ENCODE measurements at places on chromosomes 5 and 9.

DNA sequence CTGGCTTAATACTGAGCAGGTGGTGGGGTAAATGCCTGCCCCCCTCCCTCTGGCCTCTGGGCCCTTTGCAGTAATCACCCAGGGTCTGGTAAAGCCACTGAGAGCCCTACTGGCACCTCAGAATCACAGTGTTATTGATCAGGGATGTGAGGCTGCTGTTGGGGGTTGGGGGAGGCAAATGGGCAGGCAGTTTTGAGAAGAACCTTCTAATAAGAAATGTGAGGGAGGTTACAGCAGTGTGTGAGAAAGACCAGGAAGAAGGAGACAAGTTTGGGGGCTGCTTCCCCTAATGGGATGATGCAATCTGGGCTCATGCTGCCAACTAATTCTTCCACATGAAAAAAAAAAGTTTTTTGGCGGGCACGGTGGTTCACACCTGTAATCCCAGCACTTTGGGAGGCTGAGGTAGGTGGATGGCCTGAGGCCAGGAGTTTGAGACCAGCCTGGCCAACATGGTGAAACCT lies 3.1 kb upstream of the B4GALT7 start:
- no peak for DNase-seq

DNA sequence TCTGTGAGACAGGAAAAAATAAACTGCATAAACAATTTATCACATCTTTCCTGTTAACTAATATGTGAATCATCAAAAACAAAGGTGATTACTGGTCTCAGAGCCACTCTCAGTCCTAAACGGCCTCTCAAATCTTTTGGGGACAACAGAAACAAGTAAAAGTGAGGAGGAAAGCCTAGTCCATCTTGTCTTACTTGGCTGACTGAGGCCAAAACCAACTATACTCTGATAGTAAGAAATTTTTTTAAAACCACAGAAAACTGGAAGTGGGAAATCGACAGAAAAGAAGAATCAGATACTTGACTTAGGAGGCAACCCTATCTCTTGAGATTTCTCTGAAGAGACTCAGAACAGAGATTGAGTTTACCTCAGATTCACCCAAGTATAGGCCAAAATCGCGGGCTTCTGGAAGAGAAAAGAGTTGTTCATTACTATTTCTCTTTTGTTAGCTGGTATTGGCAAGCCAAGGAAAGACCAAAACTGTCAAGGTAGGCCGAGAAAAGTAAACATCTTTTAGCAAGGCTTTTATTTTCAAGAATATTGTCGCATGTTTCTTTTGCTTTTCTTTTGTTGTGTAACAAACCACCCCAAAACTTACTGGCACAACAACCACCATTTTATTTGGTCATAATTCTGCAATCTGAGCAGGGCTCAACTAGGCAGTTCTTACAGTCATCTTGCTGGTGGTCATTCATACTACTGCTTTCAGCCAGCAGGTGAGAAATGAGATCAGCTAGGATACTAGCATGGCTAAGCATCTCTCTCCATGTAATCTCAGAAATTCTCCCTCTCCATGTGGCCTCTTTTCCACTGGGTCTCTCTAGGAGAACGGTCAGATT lies 46.1 kb downstream of the RFX3 start:
- no peak for DNase-seq

DNA sequence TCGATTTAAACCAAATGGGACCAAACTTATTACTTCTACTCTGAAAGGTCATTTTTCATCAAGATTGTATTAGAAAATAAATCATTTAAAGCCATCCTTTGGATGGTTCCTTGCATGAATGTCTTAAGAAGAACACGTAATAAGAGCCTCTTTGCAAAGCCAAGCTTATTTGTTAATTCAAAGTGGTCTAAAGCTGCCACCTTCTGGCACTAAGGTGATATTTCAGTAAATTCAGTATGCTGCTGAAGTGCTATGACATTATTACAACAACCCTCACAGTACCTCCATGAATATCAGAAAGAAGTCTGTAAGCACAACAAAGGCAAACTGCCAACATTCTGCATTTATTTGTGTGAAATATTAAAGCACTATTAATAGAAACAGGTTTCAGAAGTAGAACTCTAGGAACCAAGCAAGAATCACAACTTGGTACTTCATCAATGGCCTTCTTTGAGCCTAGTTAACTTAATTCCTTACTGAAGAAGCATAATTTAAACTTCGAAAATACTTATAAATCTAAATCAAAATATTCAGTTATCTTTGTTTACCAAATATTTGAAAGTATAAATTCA lies 53.1 kb upstream of the TYRP1 start:
- DNase-seq, result no peak

DNA sequence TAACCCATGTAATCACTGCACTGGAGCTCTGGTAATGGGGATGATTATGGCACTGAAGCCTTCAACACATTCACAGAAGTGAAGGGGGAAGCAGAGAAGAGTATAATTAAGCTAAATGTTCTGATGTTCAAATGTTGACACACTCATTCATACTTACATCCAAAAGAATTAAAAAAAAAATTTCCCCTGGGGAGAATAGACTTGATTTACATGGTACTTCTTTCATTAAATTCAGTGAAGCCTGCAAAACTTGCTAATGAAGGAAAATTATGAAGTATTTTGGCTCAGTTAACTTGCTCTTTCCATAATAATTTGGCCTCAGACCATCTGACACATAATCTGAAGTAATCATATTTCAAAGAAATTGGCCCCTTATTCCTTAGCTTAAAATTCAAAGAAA lies 428.8 kb downstream of the SH3GL2 start:
- no peak for DNase-seq

DNA sequence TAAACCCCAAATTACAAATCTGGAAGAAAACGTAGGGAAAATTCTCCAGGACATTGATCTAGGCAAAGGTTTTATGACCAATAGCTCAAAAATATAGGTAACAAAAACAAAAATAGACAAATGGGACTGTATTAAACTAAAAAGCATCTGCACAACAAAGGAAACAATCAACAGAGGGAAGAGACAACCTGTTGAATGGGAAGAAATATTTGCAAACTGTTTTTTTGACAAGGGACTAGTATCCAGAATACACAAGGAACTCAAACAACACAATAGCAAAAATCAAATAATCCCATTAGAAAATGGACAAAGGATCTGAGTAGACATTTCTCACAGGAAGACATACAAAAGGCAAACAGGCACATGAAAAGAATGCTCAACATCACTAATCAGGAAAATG lies 386.3 kb downstream of the ENC1 start:
- DNase-seq, result no peak

- no peak for DNase-seq
Measured at GRCh38 chr9:2291980-2292704, 277.0 kb downstream of the SMARCA2 start.

GRCh38 chr5:109485030-109485429 lies 75.3 kb upstream of the PJA2 start:
- DNase-seq, result no peak

DNA sequence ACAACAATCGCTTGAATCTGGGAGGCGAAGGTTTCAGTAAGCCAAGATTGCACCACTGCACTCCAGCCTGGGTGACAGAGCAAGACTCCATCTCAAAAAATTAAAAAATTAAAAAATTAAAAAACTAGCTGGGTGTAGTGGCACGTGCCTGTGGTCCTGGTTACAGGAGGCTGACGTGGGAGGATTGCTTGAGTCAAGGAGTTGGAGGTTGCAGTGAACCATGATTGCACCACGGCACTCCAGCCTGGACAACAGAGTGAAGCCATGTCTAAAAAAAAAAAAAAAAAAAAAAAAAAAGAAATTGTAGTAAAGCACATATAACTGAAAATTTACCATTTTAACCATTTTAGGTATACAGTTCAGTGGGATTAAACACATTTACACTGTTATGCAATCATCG lies 13.1 kb upstream of the CCIN start:
- DNase-seq, result no peak

GRCh38 chr5:67541875-67542274 lies 345.3 kb upstream of the CD180 start:
- no peak for DNase-seq

DNA sequence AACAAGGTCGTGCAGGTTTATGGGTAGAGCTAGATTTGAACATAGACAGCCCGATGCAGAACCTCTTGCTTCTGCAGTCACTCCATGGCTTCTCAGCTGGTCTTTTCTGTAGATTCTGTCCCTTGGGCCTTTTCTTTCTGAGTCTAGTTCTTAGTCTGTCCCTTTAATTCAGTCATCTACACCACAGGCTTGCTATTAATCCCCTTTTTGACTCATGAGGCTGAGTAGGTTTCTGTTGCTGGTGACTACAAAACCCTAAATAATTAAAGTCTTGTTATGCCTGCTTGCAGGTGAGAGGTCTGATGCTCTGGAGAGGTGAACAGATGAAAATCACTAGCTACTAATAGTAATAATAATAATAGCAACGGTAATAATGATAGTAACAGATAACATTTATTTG lies 19.3 kb upstream of the STRBP start:
- no peak for DNase-seq

DNA sequence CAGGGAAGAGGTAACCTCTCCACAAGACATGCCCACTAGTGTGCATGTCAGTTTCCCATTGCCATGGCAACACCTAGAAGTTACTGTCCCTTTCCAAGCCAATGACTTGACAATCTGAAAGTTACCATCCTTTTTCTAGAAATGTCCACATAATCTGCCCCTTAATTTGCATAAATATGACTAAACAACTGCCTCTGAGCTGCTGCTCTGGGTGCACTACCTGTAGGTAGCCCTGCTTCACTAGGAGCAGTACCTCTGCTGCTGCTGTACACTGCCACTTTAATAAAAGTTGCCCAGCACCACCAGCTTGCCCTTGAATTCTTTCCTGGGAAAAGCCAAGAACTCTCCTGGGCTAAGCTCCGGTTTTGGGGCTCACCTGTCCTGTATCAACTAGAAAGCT lies 392.4 kb downstream of the NTRK2 start:
- DNase-seq, result no peak

DNA sequence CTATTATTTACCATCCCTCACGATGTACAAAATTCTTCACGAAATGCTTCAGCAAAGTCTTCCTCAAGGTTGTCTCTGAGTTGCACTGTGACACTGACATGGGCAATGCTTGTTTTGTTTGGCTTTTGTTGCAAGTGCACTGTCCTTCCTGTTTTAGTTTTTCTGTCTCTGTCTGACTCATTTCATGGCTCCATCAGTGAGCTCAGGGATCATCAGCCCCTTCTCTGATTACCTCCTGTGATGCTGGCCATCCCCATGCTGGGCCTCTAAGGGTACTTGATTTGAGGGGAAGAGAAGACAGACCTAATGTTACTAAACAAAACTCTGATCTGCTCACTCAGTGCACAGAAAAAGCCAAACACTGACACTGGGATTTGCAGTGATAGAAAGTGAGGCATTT lies 37.6 kb upstream of the STX17 start:
- no peak for DNase-seq

DNA sequence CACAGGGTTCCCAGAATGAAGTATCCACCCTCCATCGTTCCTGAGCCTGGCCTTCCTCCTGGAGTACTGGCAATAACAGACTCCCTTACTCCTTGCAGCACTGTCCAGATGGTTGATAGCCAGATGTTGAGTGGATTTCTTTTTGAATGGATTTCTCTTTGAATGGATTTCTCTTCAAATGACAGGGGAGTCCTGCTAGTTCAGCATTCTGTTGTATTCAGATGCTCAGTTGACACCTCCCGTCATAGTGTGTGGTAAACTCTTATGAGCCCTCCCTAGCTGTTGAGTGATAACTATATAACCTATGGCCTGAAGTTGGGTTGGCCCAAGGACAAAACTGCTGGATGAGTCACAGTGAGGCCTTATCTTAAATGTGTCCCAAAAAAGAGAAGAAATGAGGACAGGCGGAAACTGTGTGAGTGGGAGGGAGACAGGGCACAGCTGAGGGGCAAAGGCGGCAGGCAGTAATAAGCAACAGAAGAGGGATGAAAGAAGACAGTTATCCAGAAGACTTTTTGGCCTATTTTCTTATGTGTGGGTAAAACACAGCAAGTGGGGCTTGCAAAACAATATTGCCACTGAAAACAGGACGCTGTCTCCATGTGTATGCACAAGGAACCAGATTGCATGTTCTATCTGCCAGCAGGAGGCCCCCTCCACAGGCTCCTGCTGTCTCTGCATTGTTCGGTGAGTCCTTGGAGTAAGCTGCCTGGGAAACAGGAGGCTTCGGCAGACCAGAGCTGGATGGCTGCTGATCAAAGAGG lies 209.5 kb upstream of the S1PR3 start:
- DNase-seq, result no peak

DNA sequence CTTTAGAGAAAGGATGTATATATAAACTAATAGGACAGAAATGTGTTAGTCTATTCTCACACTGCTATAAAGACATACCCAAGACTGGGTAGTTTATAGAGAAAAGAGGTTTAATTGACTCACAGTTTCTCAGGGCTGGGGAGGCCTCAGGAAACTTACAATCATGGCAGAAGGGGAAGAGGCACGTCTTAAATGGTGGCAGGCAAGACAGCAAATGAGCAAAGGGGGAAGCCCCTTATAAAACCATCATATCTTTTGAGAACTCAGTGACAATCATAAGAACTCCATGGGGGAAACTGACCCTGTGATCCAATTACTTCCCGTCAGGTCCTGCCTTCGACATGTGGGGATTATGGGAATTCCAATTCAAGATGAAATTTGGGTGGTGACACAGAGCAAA lies 8.8 kb upstream of the RICTOR start:
- no peak for DNase-seq

DNA sequence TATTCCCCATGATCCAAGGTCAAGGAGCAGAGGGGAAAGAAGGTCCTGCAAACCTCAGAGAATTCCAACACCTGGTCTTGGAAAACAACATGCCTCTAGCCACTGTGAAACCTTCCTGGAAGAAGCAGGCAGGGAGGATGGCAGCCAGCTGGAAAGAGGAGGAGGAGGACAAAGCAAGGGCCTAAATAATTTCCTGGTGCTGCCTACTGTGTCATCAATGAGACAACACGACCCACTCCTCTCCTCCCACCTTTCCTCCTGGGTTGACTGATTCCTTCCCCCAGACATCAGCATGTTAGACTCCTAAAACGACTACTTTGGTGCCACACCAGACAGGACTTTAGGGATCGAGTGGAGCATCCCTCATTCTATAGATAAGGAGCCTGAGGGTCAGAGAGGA lies 78.8 kb downstream of the KLHL3 start:
- no peak for DNase-seq

GRCh38 chr5:40405996-40406740 lies 273.5 kb upstream of the PTGER4 start:
- no peak for DNase-seq

DNA sequence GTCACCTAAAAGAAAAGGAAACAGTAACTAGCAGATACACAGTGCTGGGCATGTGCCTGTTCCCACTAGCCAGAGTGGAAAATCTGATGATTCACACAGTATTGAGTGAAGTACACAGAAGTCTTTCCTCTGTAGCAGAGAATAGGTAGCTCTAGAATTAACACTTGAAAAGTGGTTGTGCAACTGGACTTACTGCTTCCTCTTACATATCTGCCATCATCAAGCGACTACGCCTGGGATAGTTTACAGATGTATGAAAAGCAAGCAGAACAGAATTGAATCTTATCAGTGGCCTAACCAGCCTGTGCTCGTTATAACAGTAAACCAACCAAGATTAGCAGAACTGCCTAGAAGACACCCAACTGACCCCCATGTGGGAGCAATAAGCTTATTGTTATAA lies 130.6 kb downstream of the DTWD2 start:
- DNase-seq, result no peak
